HepG2 (cell line): ENCODE measurements at places on chromosomes 6 and 20. TPM values are rescaled to one million over a fixed set of nuclear protein-coding genes. Genes with fewer than 3 reads are reported as not detected.
A peak's percentile ranks its signal among the peaks of the same experiment; 100 is the strongest.

Gene BANF2
- polyA plus RNA-seq, result not detected in 2 replicates

Gene IER3
- polyA plus RNA-seq, result 131 and 151 TPM in 2 replicates

Gene ARMC2
- polyA plus RNA-seq, result 1.4 and 2.2 TPM in 2 replicates

- peak; percentile 71 for DNase-seq
Observed at GRCh38 chr20:20593447-20594170, 118.8 kb downstream of the RALGAPA2 start.

- DNase-seq, result no peak
Observed at GRCh38 chr6:56145616-56146015, 101.8 kb downstream of the COL21A1 start.

- no peak for DNase-seq
Observed at GRCh38 chr6:130306377-130306776, 59.4 kb upstream of the TMEM200A start.

DNA sequence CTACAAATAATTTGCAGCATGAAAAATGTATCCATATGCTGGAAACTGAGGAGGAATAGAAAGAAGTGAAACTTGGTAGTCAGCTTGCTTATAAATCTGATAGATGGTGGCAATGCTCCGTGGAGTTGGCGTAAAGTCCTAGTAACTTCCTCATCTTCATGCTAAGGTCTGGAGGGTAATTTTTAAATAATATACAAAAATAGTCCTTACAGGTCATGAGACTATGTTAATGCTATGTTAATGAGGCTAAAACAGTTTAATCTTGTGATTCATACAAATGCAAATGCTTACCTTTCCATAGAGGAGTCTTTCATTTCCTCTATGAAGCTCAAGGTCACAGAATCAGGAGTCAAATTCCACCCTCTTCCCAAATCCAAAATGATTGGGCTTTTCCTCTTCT lies 9.4 kb upstream of the CRIP3 start:
- DNase-seq, result no peak

- no peak for DNase-seq
Observed at GRCh38 chr6:13368079-13368730, 39.9 kb upstream of the TBC1D7 start.

GRCh38 chr6:143685653-143686052 lies 7.9 kb downstream of the PHACTR2 start:
- no peak for DNase-seq

DNA sequence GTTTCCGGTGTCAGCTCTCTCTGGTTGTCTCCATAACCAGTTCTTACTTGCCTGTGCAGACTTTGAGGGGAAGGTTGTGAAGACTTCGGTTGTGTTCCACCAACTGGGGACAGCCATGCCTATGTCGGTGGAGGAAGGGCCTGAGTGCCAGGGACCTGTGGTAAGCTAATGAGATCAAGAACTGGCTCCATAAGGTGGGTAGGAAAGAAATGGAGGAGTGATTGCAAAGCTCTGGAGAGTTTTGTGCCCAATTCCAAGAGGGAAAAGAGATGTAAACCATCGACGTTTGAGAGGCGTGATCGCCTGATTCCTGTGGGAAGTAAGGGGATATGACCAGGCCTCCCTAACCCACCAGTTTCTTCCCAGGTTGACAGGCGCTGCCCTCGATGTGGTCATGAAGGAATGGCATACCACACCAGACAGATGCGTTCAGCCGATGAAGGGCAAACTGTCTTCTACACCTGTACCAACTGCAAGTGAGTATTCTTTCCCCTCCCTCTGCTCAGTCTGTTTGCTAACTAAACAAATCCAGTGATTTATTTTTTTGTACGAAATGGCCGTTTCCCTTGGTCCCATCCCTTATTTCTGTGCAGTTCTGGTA lies 893 bp downstream of the POLR1H start:
- DNase-seq, result no peak

- peak; percentile 86 for DNase-seq
Observed at GRCh38 chr20:18585134-18585533, 2.7 kb upstream of the DTD1 start.
